Fibroblast of lung (primary cell): ENCODE measurements at places on chromosomes 2 and 18. TPM values are rescaled to one million over a fixed set of nuclear protein-coding genes. Genes with fewer than 3 reads are reported as not detected.

GRCh38 chr18:79644006-79644665 is 35.5 kb upstream of the CTDP1 start:
- no peak overlapping the region for H3K4me3 ChIP-seq
- no peaks in the 10 kb centered on the region for H3K27me3 ChIP-seq
- DNase-seq: peak; percentile 51
- no peaks in the 10 kb centered on the region for H3K4me1 ChIP-seq
- H3K27ac ChIP-seq: no peak overlapping the region
- no peaks in the 10 kb centered on the region for H3K36me3 ChIP-seq

WNT10A gene
- total RNA-seq: not detected in 2 replicates

DNA sequence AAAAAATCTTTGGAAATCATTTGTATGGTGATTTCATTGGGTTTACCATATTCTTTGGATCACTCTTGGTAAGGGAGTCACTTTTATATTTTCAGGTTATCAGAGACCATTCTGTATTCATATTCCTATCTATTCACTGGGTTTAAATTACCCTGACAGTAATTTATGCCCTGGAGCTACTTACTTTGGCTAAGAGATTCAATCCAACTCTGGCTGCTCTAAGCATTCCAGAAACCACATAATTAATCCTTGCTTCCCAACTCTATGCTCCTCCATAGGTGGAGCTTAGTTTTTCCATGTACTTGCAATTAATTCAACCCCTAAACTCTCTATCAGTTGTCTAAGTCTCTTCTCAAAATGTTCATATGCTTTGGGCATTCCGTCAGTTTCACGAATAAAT is 336.3 kb downstream of the AGPS start:
- no peaks in the 10 kb centered on the region for H3K4me1 ChIP-seq
- DNase-seq: no peak
- H3K27ac ChIP-seq: no peak overlapping the region
- H3K27me3 ChIP-seq: no peaks in the 10 kb centered on the region
- no peaks in the 10 kb centered on the region for H3K36me3 ChIP-seq

TBR1 gene
- total RNA-seq: not detected in 2 replicates

GRCh38 chr2:203722411-203722810 is 16.0 kb downstream of the CD28 start:
- no peaks in the 10 kb centered on the region for H3K4me1 ChIP-seq
- no peak overlapping the region for H3K27ac ChIP-seq
- H3K36me3 ChIP-seq: no peaks in the 10 kb centered on the region
- H3K4me3 ChIP-seq: no peak overlapping the region
- peak; percentile 43 for DNase-seq

DNA sequence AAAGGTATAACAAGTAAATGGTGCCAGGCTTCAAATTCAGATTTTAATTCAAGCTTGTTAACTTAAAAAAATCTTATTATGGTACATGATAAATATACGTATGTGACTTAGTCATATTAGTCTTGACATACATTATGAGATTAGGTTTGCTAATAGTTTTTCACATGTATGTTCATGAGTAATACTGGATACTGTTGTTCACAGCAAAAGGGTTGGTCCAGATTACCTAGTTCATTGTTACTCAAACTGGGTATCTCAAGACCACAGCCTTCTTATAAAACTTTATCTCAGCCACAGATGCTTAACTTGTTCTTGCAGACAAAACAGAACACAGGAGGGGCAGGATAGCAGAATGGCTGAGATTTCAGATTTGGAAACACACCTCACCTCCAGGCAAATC is 26.8 kb downstream of the VPS4B start:
- peaks cover 9% of the 10 kb centered on the region for H3K36me3 ChIP-seq
- no peak overlapping the region for H3K4me3 ChIP-seq
- no peaks in the 10 kb centered on the region for H3K27me3 ChIP-seq
- H3K27ac ChIP-seq: no peak overlapping the region
- no peak for DNase-seq
- H3K4me1 ChIP-seq: no peaks in the 10 kb centered on the region

DNA sequence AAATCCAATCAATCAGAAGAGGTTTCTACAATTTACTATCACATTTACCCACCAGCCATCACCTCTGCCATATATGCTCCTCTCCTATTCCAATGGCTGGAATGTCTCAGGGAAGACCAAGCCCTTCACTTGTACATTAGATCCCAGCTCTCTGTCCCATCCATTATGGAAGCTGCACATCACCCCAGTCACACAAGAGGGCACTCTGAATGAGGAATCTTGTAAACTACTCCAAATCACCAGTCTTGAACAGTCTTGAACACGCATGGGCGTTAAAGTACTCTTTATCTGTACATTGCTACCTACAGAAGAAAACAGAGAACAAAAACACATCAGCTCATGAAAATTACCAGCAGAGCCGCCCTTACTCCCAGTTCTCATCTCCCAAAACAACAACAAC is 38.7 kb downstream of the ZC3H8 start:
- no peak overlapping the region for H3K27ac ChIP-seq
- no peak overlapping the region for H3K4me3 ChIP-seq
- no peaks in the 10 kb centered on the region for H3K4me1 ChIP-seq
- no peaks in the 10 kb centered on the region for H3K27me3 ChIP-seq
- no peaks in the 10 kb centered on the region for H3K36me3 ChIP-seq

DNA sequence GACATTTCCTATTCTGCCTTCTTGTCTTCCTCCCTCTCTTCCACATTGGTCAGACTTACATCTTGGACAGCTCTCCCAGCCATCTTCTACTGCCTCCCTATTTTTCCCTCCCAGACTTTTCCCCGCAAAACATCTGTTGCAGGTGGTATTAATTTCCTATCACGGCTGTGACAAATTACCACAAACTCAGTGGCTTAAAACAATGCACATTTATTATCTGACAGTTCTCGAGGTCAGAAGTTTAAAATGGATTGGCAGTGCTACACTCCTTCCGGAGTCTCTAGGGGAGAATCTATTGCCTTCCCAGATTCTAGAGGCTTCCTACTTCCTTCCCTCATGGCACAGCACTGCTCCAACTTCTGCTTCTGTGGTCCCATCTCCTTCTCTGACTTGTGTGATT is 33.3 kb downstream of the STRADB start:
- H3K27ac ChIP-seq: no peak overlapping the region
- H3K27me3 ChIP-seq: no peaks in the 10 kb centered on the region
- DNase-seq: no peak

DNA sequence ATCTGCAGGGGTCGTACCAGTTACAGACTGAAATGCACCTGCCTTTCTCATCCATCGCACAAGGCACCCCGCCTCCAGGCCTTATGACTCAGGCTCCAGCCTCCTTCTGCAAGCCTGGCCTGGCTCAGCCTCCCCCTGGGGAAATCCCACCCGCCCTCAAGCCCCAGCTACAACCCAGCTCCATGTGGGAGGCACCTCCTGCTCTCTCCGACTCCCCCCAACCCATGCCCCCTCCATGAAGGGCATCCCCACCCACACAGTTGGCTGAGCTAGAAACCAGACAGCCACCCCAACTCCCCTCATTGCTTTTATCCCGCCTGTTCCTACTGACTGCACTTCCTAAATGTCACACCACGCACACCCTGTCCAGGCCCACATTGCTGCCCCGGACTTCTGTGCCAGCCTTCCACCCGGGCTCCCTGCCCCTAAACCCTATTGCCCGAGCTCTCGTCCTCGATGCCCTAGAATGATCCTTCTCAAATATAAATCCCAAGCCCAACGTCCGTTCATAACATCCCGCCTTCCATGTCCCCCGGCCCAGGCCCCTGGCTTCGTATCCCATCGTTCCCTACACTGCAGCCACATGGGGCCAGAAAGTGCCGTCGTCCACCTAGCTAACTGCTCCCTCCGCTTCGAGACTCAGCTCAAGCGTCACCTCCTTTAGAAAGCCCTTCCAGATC is 9.9 kb downstream of the DNMT3A start:
- no peak for DNase-seq
- no peak overlapping the region for H3K27ac ChIP-seq
- no peaks in the 10 kb centered on the region for H3K36me3 ChIP-seq
- H3K27me3 ChIP-seq: no peaks in the 10 kb centered on the region
- H3K4me3 ChIP-seq: no peak overlapping the region

LOXHD1 gene
- not detected in 2 replicates for total RNA-seq

DNA sequence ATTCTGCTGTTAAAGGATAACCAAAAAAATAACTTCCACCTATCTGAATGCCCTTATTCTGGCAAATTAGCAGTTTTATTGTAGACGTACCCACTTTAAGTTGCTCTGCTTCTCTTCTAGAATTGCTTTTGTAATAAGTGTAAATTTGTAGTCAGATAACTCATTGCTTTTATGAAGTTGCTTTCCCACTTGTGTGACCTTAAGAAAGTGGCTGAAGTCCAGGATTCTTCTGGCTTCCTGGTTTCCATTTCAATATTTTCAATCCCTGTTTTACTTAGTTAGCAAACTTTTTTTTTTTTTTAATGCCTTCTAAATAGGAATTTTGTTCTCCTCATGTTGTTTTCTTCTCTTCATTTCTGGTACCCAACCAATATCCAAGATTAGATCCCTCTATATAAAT is 59.8 kb downstream of the GLS start:
- H3K4me1 ChIP-seq: peaks cover 3% of the 10 kb centered on the region
- no peaks in the 10 kb centered on the region for H3K36me3 ChIP-seq
- peak; percentile 28 for DNase-seq
- no peaks in the 10 kb centered on the region for H3K27me3 ChIP-seq
- no peak overlapping the region for H3K4me3 ChIP-seq
- H3K27ac ChIP-seq: no peak overlapping the region

DNA sequence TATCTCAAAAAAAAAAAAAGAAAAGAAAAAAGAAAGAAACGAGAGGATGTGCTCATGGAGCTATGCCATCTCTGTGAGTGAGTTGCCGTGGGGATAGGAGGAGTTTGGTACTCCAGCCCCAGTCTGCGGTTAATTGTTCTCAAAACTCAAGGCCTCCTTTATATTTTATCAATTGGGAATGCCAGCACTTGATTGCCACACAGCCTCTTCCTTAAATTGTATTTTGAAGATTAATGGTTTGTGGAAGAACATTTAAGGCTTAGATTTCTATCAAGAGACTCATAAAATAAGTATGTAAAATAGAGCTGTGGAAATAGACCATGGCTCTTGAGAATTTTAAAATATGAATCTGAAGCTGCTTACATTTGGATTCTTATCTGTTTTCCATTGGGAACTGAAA is 29.8 kb downstream of the KCNE4 start:
- H3K4me1 ChIP-seq: no peaks in the 10 kb centered on the region
- H3K4me3 ChIP-seq: no peak overlapping the region
- no peaks in the 10 kb centered on the region for H3K27me3 ChIP-seq
- peak; percentile 68 for DNase-seq

ARHGAP25 gene
- total RNA-seq: 3.1 and 5.8 TPM in 2 replicates

DNA sequence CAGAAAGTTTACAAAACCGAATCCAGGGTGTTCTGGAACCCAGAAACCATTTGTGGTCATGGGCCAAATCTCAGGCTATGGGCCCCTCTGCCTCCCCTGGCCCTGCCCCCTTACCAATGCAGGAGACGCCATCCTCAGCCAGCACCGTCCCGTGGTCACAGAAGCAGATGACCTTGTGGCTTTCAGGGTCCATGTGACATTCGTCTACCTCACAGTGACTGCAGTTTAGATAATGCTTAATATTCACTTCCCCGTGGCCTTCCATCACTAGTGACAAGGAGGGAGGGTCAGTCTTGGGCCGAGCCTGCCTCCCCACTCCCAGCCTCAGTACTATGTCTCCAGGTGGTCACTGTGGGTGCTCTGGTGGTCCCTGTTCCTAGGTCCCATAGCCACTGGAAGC is 111.6 kb downstream of the CLIP4 start:
- H3K27ac ChIP-seq: no peak overlapping the region
- no peaks in the 10 kb centered on the region for H3K36me3 ChIP-seq
- peaks cover 10% of the 10 kb centered on the region for H3K27me3 ChIP-seq
- DNase-seq: no peak

GRCh38 chr2:68749345-68749744 is 14.7 kb downstream of the ARHGAP25 start:
- no peak overlapping the region for H3K4me3 ChIP-seq
- no peak overlapping the region for H3K27ac ChIP-seq
- H3K27me3 ChIP-seq: no peaks in the 10 kb centered on the region
- H3K4me1 ChIP-seq: no peaks in the 10 kb centered on the region
- H3K36me3 ChIP-seq: no peaks in the 10 kb centered on the region
